Endothelial cell of umbilical vein (primary cell): ENCODE measurements at places on chromosomes 7 and 10. TPM values are rescaled to one million over a fixed set of nuclear protein-coding genes. Genes with fewer than 3 reads are reported as not detected.

Gene ACSL5
- total RNA-seq, result 0.76 and 2.1 TPM in 2 replicates

Gene NPC1L1
- total RNA-seq, result not detected in 2 replicates

Gene ACSM6
- not detected in 2 replicates for total RNA-seq

Gene LHFPL3
- not detected in 2 replicates for total RNA-seq

Gene MYH16
- 0.09 and 0.11 TPM in 2 replicates for total RNA-seq

Gene CYP26C1
- 2.0 and 3.0 TPM in 2 replicates for total RNA-seq

Gene TMEM196
- total RNA-seq, result not detected in 2 replicates
